ENCODE measurements at places on chromosomes 5 and 9.
A peak's percentile ranks its signal among the peaks of the same experiment; 100 is the strongest.

DNA sequence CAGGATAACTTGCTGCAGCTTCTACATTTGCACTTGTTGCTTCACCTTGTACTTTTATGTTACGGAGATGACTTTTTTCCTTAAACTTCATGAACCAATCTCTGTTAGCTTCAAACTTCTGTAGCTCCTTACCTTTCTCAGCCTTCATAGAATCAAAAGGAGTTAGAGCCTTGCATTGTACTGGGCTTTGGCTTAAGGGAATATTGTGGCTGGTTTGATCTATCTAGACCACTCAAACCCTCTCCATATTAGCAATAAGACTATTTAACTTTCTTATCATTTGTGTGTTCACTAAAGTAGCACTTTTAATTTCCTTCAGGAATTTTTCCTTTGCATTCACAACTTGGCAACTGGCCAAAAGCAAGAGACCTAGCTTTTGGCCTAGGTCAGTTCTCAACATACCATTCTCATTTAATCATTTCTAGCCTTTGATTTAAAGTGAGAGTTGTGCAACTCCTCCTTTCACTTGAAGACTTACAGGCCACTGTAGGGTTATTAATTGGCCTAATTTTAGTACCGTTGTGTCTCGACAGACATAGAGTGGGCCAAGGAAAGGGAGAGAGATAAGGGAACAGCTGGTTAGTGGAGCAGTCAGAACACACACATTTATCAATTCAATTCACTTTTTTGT, 63.7 kb downstream of the SHOC1 start:
- DNase-seq = peak; percentile 76

GRCh38 chr5:39284552-39284951, 65.2 kb upstream of the FYB1 start:
- DNase-seq = no peak

DNA sequence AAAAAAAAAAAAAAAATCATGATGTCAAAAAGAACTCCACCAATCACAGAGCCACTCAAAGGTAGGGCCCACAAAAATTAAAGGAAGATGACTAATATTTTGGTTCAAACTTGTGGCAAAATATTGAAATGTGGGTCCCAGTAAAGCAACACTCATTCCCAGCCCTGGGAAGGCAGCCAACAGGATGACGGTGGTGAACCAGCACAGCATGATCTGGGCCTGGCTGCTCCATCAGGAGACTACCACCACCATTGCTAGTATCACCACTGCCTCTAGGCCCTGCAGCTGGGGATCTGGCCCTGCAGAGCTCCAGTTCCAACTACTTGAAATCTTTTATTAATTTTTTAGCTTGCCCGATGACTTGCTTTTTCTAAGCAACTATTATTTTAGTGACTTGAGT, 206.8 kb upstream of the ITGA1 start:
- DNase-seq = peak; percentile 68

GRCh38 chr9:76651119-76651705, 113.0 kb upstream of the PCA3 start:
- DNase-seq = no peak

GRCh38 chr5:175743676-175744210, 85.9 kb downstream of the HRH2 start:
- no peak for DNase-seq

All from fibroblast of mammary gland (primary cell).